NCI-H2081 treated with DMSO at 0.1 percent for 48 hours (cell line): ENCODE measurements at places on chromosomes 2 and 18.

GRCh38 chr2:119202610-119203310 is 20.9 kb upstream of the STEAP3 start:
- no peak for DNase-seq

- no peak for DNase-seq
Observed at GRCh38 chr2:209368406-209368805, 55.4 kb upstream of the MAP2 start.

DNA sequence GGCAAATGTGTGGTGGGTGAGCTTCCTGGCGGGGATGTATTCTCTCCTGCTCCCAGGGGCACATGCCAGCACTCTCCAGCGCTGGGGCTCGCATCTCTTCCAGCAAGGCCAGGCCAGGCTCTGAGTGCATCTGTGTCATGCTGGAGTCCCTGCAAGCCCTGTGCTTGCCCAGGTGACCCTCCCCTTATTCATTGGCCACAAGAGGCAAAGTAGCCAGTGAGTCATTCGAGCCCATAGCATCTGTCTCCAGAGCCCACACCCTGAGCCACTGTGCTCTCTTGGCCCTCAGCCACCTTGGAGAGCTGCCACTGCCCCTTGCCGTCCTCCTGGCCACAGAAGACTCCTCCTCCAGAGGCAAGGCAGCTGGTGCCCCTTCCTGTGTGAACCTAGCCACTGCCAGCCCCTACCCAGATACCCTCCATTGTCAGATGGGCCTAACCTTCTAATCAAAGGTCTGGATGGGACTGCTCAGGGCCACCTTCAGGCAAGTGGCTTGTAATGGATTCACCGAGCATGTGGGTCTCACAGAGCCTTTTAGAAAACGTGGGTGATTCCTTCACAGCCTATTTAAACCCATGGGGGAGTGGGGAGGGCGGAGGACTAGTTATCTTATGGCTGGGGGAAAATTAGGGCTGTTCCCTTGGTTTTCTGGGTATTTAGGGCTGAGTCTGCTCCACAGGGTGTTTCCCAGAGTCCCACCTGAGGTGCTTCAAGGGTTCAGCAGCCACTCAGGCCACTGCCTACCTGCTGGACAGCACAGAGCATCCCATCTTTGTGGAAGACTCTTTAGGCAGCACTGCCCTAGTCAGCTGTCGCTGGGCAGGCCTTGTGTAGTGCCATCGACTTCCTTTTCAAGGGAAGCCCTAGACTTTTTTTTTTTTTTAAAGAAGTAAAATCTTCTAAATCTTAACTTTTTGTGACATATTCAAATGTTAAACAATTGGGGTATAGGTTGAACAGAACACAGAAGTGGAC is 137.4 kb downstream of the ACOXL start:
- DNase-seq: no peak

- DNase-seq: no peak
Observed at GRCh38 chr18:12001421-12001820, 20.1 kb downstream of the IMPA2 start.

DNA sequence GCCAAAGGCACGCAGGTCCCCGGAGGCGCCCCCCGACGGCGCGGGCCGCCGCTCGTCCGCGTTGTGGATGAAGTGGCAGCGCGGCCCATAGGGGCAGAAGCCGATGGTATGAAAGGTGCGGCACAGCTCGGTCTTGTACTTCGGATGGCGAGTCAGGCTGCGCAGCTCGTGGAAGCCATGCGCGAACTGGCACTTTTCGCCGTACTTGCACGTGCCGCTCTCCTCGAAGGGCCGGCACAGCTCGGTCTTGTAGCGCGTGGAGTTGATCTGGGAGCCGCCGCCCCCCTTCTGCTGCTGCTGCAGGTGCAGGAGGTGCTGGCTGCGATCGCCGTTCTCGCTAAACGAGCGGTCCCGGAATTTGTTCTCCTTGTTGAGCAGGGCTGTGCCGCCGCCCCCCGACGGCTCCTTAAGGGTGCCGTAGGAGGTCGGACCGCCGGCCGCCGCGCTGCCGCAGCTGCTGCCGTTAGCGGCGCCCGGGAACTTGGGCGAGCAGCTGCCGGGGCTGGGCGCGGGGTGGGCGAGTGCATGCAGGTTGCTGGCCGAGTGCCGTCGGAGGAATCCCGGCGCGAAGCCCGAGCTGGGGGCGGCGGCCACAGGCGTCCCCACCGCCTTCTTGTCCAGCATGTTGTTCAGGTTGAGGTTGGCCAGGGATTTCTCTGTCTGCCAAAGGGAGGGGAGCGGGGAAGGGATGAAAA is 1.2 kb downstream of the ZFP36L2 start:
- no peak for DNase-seq

GRCh38 chr18:41150316-41150715 is 804.7 kb upstream of the PIK3C3 start:
- DNase-seq: peak; percentile 8

DNA sequence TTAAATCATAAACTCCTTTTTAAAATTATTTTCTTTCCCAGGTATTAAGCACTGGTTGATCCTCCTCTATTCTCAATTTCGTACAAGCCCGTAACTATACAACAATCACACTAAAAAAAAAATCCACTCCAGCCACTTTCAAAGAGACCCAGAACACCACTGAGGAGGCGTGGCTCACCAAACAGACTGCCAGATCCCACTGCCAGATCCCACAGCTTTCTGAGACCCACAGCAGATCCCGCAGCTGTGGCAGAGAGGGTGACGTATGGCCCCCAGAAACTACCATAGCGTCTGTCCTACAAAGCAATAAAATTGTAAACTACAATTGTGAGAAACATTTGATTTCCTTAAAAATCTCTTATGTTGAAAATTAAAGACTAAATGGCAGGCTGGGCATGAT is 230.7 kb upstream of the PXDN start:
- no peak for DNase-seq

- DNase-seq: no peak
Observed at GRCh38 chr2:46885376-46885775, 30.2 kb downstream of the MCFD2 start.

DNA sequence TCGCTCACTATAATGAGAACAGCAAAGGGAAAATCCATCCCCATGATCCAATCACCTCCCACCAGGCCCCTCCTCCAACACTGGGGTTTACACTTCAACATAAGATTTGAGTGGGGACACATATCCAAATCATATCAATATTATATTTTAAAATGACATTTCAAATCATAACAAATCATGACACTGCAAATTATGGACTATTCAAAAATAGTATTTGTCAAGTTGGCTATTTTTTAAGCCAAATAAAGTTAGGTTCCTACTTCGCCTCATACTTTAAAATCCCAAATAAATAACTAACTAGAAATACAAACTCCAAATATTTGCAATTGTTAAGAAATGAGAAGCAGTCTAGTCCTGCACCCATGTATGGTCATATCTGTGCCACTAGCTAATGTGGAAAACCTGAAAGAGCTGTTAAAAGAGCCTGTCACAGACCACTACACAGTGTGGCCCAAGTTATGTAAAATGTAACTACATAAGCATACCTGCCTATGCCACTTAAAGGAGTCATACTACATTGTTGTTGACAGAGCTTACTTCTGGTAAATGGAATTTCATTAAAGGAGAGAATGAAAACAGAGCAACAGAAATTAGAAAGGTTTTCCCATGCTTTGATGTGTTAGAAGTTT is 334.7 kb upstream of the GULP1 start:
- DNase-seq: no peak

DNA sequence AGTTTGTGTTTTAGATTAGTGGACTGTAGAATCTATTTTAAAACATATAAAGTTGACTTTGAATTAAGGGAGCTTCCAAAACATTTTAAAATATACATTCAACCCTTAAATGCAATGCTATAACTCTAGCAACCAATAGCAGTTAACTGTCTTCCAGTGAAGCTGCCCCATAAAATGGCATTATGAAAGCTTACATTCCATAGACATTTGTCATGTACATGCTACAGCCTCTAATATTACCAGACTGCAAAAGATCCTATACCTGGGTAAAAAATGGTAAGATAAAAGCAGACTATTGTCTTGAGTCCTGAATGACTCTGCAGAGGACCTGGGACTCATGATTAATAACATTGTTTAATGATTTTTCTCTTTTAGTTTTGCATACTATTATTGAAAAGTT is 489.4 kb downstream of the LRP1B start:
- DNase-seq: no peak

DNA sequence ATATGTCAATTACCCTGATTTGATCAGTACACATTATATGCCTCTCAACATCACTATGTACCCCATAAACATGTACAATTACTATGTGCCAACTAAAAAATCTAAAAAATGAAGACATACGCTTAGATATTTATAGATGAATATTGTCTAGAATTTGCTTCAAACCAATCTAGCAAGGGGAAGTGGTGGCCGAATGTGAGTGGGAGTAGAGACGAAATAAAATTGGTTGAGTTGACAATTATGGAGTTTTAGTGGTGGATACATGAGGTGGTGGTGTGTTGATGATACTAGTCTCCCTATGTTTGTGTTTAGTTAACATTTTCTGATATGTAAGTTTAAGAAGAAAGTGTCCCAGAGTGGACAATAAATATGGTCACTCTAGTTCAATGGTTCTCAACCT is 49.0 kb downstream of the SDC1 start:
- no peak for DNase-seq

GRCh38 chr2:72827966-72828646 is 2.3 kb upstream of the EXOC6B start:
- no peak for DNase-seq

DNA sequence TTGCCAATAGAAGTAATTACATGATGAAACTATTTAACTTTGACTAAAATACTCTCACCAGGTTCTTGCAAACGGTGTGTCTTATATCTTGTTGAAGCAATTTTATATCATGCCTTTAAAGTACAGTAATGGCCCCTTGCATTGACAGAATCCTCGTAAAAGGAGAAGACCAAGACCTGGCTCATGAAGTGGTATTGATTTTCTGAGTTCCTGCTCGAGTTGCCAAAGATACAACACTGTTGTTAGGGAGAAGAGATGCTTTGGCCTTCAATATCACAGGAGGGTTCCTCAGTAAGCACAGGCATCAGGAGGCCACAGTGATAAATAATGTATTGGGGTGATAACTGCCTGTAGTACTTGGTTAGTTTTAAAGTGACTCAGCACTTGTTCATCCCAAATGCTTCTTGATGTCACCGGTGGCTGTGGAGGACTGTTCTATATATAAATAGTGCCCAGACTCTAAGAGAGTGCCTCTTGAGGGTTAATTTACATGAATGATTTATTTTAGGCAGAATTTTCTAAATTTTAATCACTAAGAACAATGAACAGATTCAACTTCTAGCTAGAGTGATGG is 571.7 kb upstream of the FANCL start:
- DNase-seq: no peak

DNA sequence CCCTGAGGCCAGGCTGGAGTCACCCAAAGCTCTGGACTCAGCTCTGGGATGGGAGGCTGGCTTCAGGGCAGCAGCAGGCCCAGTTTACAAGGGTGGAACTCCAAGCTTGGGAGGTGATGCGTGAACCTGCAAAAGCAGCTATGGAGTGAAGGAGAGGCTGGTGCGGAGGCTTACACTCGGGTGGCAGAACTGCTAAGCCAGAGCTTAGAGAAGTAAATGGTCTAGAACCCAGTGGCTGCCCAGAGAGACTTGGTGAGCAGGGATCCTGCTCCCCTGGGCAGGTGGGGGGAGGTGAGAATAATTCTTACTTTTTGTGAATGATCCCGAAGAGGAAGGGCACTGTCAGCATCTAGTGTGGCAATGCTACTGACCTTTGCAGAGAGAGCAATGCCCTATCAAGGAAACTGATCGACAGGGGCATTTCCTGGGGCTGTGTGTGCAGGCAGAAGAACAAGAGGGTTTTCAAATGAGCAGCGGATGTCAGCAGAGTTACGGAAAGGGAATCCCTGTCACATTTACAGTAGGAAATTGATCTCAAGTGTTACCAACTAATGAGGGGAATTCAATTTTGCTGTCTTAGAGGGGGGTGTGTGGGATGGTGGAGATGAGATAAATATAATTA is 80.4 kb downstream of the TGFA start:
- DNase-seq: no peak

DNA sequence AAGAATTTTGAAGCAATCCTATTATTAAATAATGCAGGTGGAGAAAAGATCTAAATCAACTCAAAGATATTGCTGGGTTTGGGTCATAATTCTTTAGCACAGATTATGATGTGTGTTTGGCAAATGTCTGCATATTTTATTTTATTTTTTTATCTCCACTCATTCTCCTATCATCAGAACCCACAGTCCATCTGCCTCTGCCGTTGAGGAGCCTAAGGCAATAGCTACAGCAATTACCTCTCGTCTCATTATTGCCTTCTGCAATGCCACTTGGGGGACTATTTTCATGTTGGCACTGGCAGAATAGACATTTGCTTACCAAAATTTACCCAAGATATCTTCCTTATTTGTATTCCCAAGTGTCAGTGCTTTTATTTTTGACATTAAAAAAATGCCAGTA is 815.9 kb upstream of the CNTNAP5 start:
- no peak for DNase-seq

GRCh38 chr2:126664234-126664633 is 8.3 kb downstream of the GYPC start:
- DNase-seq: no peak

GRCh38 chr18:25962176-25962575 is 128.2 kb downstream of the SS18 start:
- no peak for DNase-seq

- no peak for DNase-seq
Observed at GRCh38 chr2:63121055-63121834, 70.6 kb downstream of the OTX1 start.

DNA sequence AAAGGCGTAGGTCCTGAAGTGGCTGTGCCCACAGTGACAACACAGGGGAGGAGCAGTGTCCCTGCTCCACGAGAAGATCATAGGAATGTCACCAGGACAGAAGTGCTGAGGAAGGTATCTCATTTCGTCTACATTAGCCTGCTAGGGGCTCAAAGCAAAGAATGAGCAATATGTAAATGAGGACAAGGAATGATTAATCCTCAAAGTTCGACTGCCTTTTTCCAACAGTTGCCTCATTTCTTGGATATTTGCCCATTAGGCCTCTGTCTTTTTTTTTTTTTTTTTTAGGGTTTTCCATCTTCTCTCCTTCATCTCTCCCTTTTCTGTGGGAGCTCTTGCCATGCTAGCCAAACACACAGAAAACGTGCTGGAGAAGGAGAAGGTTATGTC is 105.2 kb upstream of the ARHGAP28 start:
- no peak for DNase-seq

- peak; percentile 75 for DNase-seq
Observed at GRCh38 chr2:29025711-29026110, 44.6 kb downstream of the TOGARAM2 start.

- DNase-seq: no peak
Observed at GRCh38 chr18:48390641-48391040, 18.5 kb downstream of the ZBTB7C start.

- DNase-seq: no peak
Observed at GRCh38 chr18:26479065-26479680, 69.2 kb downstream of the KCTD1 start.

DNA sequence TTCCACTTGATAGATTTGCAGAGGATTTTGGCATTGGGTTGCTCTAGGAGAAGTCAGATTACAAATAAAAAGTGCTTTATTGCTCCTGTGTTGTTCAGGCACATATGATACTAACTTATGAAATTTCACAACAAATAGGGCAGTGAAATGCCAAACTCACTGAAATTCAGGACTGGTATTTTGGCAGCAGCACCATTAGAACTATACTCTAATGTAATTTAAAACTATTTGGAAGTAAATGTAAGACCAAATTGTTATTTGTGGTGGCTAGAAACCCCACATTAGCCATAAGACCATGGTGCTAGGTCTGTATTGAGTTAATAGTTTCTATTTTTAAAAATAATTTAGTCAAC is 57.2 kb downstream of the SPTBN1 start:
- DNase-seq: no peak

- DNase-seq: no peak
Observed at GRCh38 chr2:237633061-237633561, 5.7 kb downstream of the LRRFIP1 start.

GRCh38 chr2:72014831-72015230 is 132.8 kb downstream of the CYP26B1 start:
- no peak for DNase-seq
